Hematopoietic multipotent progenitor cell treated with erythropoietin and hydrocortisone succinate and interleukin-3 and kit ligand, for 6 days (in vitro differentiated cells): ENCODE measurements at places on chromosomes 5 and 9.

DNA sequence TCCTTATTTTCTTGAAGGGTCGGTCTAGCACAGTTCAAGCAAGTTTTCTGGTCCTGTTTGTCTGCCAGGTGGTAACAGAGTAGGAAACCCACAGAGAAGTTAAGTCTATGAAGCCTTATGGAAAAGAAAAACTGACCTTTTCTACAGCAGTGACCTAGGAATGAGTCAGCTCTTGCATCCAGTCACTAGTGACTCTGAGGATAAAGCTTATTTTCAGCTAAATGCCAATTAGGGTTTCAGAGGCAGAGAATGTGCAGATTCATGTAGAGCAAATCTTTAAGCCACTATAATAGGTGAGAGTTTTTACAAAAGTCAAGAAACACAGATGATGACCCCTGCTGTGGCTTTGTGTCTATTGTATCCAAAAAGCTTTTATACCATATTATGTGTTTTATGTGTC lies 100.7 kb downstream of the CWC27 start:
- DNase-seq, result no peak

- DNase-seq, result no peak
Measured at GRCh38 chr9:33272061-33272460, 7.2 kb downstream of the CHMP5 start.

GRCh38 chr5:29984156-29984540 lies 1209.3 kb upstream of the CDH6 start:
- DNase-seq, result peak; percentile 71

GRCh38 chr9:83106263-83106662 lies 43.3 kb upstream of the RASEF start:
- no peak for DNase-seq

DNA sequence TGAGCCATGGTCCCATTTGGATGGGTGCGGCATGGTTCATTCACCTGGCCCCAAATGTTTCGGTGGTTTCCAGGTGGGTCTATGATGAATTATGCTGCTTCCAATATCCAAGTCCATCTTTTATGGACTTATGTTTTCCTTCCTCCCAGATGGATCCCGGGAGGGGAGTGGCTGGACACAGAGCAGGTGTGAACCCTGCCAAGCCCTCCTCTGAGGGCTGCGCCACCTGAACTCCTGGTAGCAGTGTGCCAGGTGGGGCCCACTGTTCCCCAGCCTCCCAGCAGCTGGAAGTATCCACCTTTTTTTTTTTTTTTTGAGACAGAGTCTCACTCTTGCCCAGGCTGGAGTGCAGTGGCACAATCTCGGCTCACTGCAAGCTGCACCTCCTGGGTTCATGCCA lies 42.9 kb downstream of the WNK2 start:
- DNase-seq, result no peak

- no peak for DNase-seq
Measured at GRCh38 chr9:116276651-116277121, 123.1 kb downstream of the PAPPA start.

DNA sequence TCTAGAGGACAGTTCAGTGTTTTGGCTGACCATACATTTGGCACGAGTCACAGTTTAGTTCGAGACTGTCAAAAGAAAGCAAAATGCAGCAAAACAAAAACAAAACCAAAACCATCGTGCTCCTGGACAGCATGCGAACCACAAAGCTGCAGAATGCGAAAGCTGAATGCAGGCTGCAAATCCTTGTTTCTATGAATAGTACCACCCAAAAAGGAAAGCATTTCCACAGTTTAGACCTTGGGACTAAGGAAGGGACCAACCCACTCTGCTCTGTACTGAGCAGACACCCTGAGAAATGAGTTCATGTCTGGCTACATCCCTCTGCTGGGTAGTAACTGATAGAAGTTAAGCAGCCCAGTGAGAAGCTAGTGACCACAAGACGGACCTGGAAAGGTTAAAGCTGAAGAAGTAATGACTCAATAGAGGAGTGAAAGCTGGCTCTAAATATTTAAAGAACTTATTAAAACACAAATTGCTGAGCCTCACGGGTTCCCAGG lies 3.9 kb downstream of the GCNT4 start:
- no peak for DNase-seq

- no peak for DNase-seq
Measured at GRCh38 chr5:8097146-8097545, 228.2 kb downstream of the MTRR start.

DNA sequence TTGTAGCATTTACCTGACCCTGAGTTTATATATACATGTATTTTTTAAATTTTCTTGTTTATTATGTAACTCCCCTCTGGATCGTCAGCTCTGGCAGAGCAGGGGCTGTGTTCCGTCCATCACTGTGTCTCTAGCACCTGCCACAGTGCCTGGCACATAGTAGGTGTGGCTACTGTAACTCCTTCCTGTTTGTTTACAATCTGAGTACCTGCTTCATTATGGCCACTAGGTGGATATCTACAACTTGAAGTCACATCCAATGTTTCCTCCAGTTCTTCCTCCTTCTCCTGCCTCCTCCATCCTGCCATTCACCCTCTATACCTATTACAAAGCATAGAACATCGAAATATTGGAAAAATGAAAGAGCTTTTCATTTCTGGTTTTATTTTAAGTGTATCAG lies 14.2 kb upstream of the PPP1R2B start:
- peak; percentile 4 for DNase-seq

- no peak for DNase-seq
Measured at GRCh38 chr5:72325566-72326305, 5.6 kb downstream of the PTCD2 start.

GRCh38 chr5:150043657-150044328 lies 42.6 kb downstream of the CSF1R start:
- peak; percentile 59 for DNase-seq

DNA sequence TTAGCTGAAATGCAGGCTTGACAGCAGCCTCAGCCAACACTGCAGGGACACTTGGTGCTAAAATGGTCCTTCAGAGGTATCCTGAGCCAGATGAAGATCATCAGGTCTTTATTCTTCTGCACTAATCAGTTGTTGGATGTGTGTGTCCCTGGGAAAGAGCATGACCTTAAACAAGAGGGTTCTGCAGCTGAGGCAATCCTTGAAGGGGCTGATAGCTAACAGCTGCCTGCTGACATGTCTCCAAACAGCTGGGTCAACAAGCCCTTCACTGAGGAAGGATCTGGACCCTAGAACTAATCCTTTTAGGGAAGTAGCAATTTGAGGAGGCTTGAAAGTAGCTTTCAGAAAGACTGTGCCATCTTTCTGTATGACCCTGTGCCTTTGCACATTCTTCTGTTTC lies 376.3 kb upstream of the ACTBL2 start:
- DNase-seq, result no peak

DNA sequence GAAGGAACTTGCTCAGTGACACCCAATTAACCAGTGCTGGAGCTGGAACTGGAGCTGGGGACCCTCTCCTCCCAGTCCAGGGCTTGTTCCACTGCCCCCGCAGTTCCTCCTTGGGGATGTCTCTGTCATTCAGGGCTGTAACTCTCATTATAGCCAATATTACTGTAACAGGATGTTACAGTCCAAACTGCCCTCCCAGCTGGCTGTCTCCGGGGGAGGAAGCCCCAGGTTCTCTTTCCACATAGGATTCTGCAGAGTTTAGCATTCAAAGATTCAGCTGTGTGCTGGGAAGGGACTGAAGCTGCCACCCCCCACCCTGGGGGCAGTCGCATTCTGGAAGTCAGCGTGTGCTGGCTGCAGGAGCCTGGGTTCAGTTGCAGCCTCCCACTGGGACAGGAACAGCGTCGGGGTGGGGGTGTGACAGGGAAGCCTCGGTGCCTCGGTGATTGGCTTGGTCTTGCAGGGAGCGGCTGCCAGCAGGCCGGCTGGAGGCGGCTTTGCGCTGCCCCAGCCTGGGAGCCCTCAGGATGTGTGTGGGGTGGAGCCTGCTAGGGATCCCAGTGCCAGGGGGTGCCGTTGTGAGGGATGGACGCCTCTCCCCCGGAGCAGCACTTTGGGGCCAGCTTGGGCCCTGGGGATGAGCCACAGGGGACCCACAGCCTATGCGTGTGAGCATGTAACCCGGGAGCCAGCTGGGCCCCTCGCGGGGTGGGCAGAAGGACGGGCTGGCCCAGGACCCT lies 101.1 kb downstream of the RGS3 start:
- no peak for DNase-seq

GRCh38 chr5:41637869-41638268 lies 127.5 kb upstream of the PLCXD3 start:
- DNase-seq, result peak; percentile 6

GRCh38 chr9:28121366-28121765 lies 548.1 kb upstream of the C9orf72 start:
- DNase-seq, result no peak

GRCh38 chr9:79000230-79001002 lies 571.3 kb upstream of the TLE4 start:
- DNase-seq, result no peak

DNA sequence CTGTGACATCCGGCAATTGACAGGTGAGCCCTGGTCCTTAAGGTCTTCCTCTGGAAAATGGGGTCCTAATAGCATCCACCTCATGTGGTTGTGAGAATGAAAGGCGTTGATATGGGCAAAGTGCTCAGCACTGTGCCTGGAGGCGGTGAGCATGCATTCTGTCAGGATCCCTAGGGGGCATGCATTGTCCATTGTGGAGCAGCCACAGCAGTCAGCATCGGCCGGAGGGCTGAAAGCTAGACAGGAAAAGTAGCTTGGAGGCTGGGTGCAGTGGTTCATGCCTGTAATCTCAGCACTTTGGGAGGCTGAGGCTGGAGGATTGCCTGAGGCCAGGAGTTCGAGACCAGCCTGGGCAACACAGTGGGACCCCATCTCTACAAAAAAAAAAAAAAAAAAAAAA lies 122.2 kb downstream of the LHX2 start:
- peak; percentile 67 for DNase-seq

DNA sequence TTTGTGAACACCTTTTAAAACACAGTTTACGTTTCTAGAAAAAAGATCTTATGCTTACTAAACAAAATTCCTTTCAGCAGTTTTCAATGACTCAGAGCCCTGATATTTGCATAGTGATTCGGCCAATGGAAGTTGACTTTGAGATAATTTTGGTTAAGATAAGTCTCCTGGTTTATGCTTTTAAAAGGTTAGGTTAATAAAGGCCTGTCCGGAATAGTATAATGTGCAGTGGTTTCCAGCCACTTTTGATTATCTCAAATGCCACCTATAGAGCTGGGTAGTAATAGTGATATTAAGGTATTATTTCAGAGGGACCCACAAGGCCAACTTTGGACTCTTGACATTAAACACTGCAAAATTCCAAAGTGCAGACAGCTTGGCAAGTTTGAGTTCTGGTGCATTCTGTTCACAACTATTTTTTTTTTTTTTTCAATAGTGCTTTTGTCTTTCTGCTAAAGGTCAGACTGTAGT lies 86.1 kb downstream of the F2RL2 start:
- DNase-seq, result no peak

DNA sequence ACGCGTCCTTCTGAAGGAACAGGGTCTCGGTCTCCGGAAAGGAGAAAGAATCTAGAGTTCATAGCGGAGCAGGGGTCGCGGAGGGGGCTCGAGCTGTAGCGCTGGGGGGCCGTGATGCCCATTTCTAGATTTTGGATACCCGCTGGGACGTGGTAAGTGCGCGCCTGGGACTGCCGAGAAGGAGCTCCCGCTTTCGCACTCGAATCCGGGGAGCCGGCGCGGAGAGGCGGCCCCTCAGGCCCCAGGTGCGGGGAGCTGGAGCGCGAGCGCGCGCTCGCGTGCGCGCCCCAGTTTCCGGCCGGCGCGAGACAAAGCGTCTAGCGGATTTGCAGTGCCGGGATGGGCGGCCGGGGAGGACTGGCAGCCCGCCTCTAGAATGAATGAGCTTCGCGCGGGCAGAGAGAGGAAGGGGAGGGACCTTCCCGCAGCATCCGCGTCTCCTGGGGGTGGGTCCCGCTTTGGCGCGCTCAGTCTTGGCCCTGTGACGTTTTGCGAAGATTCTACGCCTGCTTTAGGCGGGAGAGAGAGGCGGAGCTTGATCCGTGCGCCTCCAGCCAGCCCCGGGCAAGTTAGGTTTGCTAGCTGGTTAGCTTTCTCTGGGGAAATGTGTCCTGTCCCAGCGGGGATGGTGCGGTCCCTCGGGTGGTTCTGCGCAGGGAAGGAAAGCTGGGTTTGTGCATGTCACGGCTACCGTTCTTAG lies 1.2 kb downstream of the LMNB1 start:
- DNase-seq, result peak; percentile 98

DNA sequence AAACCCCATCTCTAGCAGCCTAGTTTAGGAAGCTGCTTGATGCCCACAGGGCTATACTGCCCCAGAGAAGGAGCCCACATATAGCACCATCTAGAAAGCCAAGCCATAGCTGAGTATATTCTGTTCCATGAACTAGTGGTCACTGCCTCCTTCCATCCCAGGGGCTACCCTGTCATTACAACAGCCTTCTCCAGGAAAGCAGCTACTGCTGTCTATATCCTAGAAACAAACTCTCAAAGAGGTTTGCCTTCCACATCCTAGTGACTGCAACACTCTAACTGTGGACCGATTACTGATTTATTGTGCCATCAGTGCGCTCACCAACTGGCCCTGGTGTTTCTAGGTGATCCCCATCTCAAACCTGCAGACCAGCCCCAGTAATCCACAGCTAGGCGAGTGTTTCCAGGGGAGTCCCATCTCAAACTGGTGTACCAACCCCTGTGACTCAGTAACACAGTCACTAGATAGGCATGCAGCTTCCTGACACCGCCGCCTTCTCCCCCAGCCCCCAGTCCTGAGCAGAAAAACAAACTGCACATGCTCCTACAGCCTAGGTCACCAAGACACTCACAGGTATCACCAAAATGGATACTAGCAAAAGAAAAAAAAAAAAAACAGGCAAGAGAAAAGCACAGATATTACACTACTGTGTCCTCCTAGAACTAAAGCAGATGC lies 14.8 kb downstream of the SPTLC1 start:
- no peak for DNase-seq

DNA sequence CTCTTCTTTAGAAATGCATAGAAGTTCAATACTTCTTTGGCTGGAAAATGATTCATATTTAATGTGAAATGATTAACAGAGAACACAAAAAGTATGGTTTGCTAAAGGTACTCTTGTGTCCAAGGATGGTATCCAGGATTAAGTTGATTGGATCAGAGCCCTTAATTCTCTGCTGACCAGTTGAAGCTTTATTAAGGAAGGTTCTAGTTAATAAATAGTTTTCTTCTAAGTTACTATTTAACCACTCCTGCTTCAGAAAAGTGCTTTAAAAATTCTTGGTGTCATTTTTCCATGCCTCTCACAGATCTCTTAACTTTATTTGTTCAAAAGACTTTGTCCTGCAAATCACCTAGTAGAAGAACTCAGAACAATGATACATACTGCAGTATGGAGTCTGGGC lies 134.3 kb downstream of the MEF2C start:
- no peak for DNase-seq

DNA sequence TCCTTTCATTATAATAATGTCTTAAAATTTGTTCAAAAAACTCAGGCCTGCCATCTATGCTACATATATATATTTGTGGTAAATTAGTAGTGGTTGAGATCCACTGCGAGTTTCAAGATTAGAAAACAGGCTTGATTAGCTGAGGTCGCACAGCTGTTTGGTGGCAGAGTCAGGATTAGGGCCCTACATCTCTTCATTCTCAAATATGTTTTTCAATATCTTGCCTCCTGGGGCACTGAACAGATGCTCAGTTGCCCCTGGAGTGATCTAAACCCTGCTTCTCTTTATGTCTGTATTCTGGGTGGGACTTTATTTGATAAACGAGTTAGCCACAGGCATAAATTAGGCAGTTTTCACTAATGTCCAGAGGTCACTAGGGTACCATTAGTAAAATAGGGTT lies 27.8 kb upstream of the CEP120 start:
- no peak for DNase-seq

GRCh38 chr5:149380466-149381121 lies 1.5 kb upstream of the IL17B start:
- DNase-seq, result no peak
